ENCODE measurements at places on chromosomes 4 and X.

- DNase-seq = no peak
Observed at GRCh38 chrX:13078739-13079444, 34.5 kb upstream of the FAM9C start.

GRCh38 chrX:16177260-16177659 is 10.0 kb downstream of the MAGEB17 start:
- DNase-seq = no peak

- no peak for DNase-seq
Observed at GRCh38 chr4:4593596-4594284, 51.9 kb upstream of the STX18 start.

- DNase-seq = no peak
Observed at GRCh38 chr4:185235843-185236503, 26.6 kb downstream of the SNX25 start.

DNA sequence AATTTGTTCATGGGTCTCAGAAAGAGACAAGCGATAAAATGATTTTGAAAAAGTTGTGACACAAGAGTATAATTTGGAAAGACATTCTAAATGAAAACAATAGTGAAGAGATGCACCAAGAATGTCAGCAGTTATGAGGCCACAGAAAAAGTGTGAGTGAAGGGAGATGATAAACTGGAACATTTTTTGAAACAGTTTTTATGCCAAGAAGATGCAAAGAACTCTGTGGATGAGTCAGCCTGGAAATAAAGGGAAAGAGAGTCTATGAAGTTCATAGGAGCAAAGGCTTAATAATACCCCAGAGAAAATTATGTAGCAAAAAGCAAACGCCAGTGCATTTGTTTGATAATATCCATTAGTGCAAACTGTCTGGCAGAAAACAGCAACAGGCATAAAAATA is 188.4 kb upstream of the TBC1D9 start:
- no peak for DNase-seq

DNA sequence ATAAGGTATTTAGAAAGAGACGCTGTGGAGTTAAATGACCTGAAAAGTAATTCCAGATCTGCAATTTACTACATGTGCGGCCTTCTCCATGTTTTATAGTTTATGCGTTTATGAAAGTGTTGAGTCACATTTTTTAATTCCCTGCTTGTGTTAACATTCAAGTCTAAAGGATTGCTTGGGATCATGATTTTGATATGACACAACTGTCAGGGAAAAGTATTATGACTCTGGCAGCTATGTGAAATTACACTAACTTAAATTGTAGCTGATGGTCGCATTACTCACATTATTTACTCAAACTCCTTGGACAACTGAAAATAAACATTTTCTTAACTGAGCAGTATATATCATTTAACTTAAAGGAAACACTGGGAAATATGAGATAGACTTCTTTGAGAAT is 14.3 kb upstream of the GABRB1 start:
- no peak for DNase-seq

DNA sequence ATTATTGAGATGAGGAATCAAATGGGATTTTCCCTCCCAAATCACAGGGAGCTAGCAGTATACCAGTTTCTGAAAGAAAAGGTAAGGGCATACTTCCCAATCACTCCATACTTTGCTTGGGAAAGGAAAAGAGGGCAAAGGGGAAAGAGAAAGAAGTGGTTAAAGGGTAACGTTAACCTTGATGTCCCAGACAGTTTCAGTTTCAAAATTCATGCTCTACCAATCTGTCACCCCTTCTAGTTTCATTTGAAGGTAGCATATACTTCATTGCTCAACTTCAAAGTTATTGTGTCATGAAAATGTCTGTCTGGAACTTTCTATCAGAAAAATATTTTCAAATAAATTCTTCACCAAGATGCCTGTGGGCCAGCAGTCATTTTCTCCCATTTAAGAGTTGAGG is 16.0 kb downstream of the TNMD start:
- DNase-seq = no peak

- DNase-seq = no peak
Observed at GRCh38 chrX:9354918-9355317, 109.9 kb upstream of the TBL1X start.

DNA sequence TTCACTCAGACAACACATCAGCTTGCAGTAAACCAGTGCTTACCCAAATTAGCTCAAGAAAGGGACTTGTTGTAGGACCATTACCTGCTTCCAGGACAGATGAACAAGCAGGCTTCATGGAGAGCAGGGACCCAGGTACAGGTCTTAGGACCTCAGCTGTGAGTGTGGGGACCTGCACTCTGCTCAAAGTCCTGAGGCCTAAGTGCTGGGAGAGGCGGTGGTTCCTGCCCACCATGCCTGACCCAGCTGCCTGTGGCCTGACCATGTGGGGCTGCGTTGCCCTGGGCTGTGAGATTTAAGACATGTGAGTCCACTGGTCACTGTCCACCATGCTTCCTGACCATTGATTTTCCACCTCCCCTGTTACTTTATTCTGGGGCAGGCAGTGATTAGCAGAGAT is 140.2 kb downstream of the DCLK2 start:
- no peak for DNase-seq
